IPS DF 6.9 (cell line): ENCODE measurements at places on chromosomes 4 and X.

- no peak for DNase-seq
Observed at GRCh38 chrX:19904778-19905367, 17.5 kb upstream of the SH3KBP1 start.

DNA sequence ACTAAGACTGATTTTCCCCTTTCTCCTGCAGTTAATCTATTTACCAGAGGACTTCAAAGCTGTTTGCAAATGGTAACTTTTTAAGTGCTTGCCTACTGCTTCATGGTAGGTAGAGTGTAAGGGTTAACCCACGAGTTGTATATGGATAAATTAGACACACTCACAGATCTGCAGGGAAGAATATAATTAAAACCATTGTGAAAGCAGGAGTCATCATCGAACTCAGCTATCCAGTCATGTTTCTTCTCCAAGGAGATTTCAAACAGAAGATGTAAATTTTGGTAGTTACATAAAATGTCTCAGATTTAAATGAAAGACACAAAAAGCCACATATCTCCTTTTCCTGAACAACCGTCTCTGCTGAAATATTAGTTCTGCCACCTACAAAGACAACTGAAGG lies 549 bp upstream of the XG start:
- DNase-seq: no peak

DNA sequence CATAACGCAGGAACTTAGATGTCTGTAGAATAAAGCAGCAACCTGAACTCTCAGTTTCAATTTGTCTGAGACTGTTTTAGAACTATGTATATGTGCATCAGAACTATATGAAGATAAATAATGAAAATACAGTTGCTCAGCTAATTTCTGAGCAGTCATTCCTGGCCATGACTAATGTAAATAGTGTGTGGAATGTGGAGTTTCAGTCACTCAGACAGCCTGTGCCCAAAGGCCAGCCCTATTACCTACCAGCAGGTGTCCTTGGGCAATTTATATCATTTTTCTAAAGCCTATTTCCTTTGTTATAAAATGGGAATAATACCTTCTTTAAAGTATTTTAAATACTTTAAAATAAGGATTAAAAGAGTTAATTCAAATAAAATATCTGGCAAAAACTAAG lies 56.0 kb upstream of the RELL1 start:
- no peak for DNase-seq

DNA sequence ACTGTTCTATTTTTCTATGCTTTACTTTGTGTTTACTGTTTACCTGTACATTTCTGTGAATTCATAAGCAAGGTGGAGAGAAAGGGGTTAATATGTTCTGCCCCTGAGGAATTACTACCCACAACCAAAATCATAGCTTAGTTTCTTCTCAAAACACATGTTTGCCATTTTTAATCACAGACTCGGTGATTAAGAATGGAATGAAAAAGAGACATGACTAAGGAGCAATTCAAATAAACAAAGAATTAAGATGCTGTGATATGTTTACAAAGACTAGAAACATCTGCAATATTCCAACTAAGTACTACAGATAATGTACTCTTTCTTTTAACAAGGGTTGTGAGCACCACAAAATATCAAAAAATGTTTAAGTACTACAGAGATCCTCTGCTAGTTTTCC lies 11.7 kb upstream of the FAT4 start:
- DNase-seq: no peak

DNA sequence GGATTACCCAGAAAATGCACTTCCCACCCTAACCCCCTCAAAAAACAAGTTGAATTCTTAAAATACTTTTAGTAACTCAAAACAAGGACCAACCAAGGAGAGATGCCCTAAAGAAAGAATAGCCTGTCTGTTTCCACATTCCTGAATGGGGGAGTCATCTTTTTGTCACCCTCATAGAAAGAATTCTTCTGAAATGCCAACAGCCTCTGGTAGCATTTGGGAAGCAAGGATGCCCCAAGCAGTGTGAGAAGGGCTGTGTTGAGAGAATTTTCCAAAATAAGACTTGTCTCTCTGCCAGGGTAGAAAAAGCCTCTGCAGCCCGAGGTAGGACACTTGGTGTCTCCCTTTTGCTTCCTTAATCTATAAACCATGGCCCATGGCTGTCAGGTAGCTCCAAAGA lies 173.1 kb upstream of the VCX3A start:
- no peak for DNase-seq

DNA sequence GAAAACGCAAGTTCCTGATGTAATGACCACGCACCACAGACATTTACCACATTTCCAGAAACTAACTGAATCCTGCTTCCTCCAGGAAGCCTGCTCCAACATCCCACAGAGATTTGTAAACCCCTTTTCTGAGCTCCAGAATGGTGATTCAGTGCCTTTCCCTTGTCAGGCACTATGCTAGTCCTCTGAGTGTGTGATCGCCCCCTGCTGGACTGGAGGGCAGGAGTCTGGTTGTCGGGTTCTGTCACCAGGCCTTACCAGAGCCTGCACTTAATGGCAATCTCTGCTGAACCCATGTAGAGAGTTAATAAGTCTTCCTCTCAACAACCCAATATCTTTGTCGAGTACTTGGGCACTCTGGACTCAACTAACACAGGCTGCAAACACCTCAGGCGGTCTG lies 14.5 kb upstream of the KDM5C start:
- no peak for DNase-seq

GRCh38 chr4:102531462-102531861 lies 30.3 kb downstream of the NFKB1 start:
- no peak for DNase-seq

GRCh38 chr4:127370604-127371003 lies 262.2 kb upstream of the INTU start:
- DNase-seq: no peak

GRCh38 chr4:41611881-41612871 lies 74.2 kb downstream of the LIMCH1 start:
- DNase-seq: no peak

DNA sequence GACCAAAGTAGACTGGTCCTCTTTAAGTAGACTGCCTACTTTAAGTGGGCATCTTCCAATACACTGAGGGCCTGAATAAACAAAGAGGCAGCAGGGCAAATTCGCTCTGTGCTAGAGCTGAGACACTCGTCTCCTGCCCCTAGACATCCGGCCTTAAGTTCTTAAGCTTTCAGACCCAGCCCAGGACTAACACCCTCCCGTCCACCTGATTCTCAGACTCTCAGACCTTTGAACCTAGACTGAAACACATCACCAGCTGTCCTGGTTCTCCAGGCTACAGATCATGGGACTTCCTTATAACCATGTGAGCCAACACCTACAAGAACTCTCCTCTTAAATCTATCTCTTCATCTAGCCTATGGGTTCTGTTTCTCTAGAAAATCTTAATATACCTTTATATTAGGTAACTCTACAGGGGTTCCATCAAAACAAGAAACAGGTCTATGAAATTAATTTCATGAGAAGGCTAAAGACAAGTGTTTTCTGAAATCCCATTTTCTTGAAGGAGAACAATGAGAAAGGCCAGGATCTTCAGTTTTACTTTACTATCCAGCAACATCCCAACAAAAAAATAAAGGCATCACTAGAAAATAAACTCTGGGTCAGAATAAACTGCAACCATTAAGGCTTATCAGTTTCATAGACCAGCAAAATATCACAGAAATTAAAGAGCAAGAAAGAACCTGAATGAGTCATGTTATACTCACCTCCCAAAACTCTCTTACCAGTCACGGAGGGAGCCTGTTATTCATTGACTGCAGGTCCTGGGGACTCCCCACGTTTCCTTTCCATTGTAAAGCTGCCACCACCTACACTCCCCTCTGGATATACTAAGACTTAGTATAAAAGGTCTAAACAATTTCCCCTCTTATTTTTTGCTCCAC lies 14.8 kb downstream of the ADGRA3 start:
- DNase-seq: no peak

DNA sequence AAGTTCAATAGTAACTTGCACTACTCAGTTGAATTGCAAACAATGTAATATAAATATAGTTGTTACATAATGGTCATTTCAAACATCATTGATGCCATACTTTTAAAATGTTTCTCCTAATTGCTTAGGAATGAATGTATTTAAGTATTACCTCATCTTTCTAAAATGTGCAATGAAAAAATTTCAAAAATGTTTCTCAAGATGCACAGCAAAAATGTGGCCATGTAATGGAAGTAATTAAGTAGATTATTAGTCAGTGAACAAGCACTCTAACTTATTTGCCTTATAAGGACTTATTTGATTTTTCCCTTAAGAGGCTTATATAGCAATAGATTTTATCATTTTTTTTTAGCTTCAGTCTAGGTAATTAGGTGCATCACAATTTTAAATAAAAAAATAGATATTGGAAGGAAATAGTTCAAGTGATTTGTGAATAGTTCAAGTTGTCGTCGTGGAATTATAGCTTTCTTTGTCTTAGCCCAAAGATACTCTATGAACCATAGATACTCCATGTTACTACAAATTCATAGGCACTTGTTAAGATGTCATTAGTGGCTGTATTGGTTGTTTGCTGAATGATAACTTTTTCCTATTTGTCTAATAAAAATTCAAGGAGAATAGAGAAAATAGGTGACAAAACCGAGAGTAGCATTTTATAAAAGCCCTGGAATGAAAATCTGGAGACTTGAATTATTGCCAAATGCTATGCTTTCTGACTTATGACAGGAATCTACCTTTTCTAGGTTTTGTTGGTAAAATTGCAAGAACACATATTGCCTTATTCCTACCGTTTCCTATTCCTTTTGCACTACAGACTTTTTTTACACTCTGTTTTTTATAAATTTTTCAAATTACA lies 118.5 kb downstream of the TLL1 start:
- no peak for DNase-seq

DNA sequence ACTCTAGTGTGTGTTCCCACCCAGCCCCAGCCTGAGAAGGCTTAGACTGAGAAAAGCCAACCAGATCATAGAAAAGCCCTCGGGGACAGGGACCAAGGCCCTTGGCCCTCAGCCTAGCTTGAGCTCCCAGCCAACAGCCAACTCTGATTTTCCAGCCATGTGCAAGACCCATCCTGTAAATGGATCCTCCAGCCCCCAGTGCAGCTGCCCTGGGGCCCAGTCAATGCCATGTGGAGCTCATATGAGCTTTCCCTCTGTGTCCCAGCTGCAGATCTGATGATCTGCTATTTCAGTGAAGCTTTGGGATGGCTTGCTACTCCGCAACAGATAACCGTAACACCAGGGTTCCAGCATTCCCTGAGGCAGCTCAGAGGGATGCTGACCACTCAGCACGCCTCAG lies 40.5 kb upstream of the CDKN2AIP start:
- DNase-seq: no peak
